ENCODE measurements at places on chromosomes 4 and X.

DNA sequence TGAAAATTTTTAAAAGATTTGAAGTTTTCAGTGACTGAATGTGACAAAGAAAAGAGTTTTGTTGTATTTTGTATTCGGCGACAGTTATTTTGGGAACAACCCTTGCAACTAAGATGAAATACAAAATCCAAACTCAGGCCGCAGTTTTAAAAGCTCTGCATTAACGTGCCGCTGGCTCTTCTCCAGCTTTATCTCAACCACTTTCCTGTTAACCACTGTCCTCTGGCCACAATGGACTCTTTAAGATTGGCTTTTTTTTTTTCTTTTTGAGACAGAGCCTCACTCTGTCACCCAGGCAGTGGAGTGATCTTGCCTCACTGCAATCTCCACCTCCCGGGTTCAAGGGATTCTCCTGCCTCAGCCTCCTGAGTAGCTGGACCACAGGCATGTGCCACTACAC is 22.1 kb upstream of the AMTN start:
- DNase-seq, result no peak

GRCh38 chr4:48334900-48335384 is 6.4 kb upstream of the SLAIN2 start:
- DNase-seq, result no peak

GRCh38 chr4:158610790-158611189 is 60.9 kb downstream of the C4orf46 start:
- DNase-seq, result no peak

- peak; percentile 55 for DNase-seq
Observed at GRCh38 chrX:39453889-39454621, 643.7 kb downstream of the BCOR start.

GRCh38 chr4:55849724-55850123 is 3.7 kb upstream of the EXOC1 start:
- no peak for DNase-seq

- DNase-seq, result peak; percentile 70
Observed at GRCh38 chr4:147550626-147551246, 66.5 kb upstream of the TMEM184C start.

DNA sequence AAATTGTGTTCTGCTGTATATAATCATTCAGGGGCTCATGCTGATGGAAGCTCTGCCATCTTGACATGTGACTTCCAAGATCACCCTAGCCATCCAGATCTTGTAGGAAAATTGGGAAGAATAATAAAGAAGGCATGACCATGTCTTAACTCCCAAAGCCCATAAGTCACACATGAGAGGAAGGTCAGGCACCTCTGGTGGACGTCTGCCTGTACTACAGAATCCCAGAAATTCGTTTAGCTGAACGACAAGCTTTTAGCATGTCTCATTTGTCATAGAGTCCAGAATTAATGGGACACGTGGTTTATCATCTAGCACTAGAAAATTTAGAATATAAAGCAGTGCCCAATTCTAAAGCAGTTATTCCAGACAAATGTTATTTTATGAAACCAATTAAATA is 212.7 kb downstream of the CENPC start:
- DNase-seq, result peak; percentile 41

- no peak for DNase-seq
Observed at GRCh38 chr4:170729236-170729635, 639.5 kb upstream of the AADAT start.

DNA sequence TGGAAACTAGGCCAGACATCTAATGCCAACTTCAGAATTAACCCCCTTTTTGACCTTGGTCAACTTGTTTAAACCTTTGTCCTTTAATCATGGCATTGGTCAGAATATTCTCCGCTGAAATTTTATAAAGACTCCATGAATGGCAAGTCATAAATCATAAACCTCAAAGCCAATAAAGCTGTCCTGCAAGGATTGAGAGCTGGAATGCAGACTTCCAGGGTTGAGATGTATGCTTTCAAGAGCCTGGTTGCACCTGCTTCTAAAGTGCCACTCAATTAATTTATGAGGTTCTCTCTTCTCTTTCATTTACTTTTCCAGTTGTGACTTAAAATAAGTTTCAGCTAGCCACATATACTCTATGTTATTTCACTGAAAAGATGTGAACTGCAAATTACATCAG is 136.2 kb upstream of the HCCS start:
- no peak for DNase-seq

GRCh38 chr4:11801466-11802446 is 373.1 kb upstream of the HS3ST1 start:
- DNase-seq, result no peak

DNA sequence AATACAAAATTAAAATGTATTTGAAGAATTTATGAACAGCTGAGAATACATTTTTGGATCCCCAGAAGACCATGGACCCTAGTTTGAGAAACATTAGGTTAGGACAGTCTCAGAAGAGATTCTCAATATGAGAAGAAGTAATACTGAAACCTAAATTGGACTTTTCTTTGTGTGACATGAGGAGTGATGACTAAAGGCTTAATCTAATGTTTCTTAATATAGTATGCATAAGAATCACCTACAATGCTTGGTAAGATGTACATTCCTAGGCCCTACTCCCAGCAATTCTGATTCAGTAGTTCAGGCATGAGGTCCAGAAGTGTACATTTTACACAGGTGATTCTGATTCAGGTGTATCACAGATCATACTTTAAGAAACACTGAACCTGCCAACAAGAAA is 31.6 kb upstream of the HUWE1 start:
- DNase-seq, result no peak

- no peak for DNase-seq
Observed at GRCh38 chrX:49316085-49316484, 5.8 kb upstream of the GAGE12J start.

GRCh38 chr4:123250843-123251242 is 145.8 kb upstream of the SPRY1 start:
- no peak for DNase-seq

DNA sequence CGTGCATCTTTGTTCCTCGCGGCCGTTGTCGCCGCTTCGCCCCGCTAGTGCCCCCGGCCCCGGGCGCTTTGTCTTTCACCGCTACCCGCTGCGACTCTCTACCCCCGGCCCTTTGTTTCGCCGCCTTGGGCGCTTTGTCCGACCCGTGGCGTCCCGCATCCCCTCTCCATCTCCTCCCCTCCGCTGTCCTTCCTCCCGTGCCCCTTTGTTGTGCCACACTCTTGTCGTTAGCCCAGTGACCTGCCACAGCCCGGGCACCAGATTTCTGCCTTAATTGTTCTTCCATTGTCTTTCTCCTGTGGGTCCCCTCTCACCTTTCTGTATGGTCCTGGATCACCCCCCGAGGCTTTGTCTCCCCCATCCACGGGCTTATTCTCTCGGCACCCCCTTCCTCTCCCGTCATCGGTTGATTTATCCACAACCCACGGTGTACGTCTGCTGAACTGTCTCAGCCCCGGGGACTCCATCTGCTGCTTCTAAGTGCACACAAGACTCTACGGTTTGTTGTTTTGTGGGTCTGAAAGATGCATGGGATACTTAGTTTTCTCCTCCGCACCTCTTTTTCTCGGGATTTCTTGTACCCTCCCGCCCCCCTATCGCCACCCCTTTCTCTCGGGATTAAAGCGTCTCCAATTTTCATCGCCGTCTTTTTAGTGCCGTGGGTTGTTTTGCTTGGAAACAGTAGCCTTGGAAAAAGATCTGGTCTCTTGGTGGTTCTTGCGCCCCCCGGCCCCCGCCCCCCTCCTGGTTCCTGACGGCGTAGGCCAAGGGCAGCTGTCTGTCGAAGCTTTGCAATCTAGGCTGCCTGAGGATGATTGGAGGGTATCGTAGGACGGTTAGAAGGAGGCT is 783 bp downstream of the RBPJ start:
- DNase-seq, result peak; percentile 64

DNA sequence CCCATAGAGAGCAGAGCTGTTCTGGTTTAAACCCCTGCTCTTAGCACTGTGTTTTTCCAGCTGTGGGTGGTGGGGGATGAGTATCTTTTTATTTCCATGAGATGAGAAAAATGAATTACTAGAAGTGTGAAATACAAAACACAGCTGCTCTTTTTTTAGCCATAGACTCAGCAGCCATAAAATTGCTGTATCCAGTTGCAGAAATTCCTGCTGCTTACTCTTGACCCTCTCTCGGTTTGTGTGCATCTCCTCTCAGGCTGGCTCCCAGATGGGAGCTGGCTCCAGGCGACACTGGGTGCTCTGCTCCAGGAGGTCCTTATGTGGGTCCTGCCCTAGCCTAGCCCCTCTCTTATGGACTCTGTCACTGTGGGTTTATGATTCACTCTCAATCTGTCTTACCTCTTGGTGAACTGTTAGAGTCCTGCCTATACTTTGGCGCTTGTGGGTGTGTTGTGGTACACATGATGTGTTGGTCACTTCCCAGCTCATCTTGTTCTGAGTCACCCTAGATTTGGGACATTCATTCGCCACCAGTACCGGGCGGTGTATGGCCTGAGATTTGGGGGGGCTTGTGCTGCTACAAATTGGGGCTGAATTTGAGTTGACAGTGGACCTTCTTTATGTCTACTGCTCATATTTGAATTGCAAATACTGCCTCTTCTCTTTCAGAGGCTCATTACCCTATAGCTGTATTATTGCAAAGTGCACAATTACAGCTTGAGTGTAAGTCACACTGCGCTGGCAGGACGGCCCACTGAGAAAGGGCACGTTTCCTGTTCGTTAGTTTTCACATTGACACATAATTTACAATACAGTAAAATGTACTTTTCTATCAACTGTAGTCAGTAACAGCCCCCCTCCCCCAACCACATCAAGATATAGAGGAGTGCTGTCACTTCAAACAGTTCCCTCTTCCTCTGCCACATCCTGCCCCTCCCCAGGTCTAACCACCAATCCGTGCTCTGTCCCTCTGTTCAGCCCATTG is 46.9 kb upstream of the MSANTD1 start:
- no peak for DNase-seq

DNA sequence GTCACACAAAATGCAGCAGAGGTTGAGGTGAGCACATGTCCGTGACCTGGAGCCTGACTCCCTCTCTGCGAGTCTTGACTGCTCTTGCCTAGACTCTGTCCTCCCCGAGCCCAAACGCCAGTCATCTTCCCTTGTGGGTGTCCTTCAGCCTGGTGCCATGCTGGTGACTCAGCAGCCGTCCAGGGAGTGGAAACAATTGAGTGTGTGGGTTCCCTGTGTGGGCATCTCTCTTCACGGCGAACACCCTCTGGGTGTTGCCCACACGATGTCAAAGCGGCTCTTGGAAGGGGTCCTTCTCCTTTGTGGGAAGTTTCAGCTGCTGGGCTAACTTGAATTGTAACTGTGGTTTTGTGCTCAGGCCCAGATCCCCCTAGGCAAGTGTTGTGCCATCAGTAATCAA is 17.5 kb upstream of the MSANTD1 start:
- DNase-seq, result no peak

GRCh38 chr4:2412534-2412884 is 5.9 kb downstream of the ZFYVE28 start:
- no peak for DNase-seq

DNA sequence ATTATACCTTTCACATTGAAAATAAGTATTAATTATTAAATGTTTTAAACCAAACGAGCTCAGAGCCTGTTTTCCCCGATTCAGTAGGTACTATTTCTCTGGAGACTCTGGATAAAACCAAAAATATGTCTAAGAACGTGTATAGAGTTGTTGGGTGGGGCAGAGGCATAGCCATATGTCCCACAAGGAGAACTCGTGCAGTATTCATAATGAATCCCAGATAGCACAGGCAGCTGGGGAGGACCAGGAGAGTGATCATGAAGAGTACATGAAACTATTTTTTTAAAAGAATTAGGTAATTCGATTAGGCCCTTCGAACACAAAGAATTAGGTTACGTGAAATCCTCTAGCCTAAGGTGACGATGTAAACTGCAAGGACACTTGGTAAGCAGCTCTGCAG is 76.1 kb downstream of the CLDN22 start:
- peak; percentile 82 for DNase-seq

- no peak for DNase-seq
Observed at GRCh38 chr4:107666134-107666533, 53.9 kb downstream of the PAPSS1 start.

- DNase-seq, result peak; percentile 55
Observed at GRCh38 chr4:26806331-26806730, 54.3 kb upstream of the STIM2 start.

DNA sequence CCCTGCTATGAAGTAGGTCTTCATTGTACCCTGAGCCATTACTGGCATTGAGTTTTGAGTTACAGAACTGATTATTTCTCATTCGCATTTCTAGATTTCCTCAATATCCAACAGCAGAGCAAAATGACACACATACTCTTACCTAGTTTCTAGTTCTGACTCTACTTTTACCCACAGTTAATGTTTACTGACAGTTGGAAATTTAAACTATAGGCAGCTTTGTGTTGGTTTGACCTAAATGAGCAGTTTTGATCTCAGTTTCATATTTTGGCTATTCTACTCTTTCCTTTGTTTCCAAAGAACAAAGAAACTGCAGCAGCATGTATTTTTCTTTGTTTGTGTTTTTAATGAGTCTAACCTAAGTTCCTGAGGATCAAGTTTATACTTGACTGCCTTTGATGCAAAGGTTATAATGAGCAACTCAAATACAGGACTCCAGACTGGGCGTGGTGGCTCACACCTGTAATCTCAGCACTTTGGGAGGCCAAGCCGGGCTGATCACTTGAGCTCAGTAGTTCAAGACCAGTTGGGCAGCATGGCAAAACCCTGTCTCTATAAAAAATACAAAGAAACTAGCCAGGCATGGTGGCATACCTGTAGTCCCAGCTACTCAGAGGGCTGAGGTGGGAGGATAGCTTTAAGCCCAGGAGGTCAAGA is 30.4 kb downstream of the TXK start:
- DNase-seq, result no peak

- no peak for DNase-seq
Observed at GRCh38 chrX:69539437-69539836, 35.3 kb downstream of the NALF2 start.

- no peak for DNase-seq
Observed at GRCh38 chr4:184313058-184313581, 95.4 kb upstream of the ENPP6 start.

- no peak for DNase-seq
Observed at GRCh38 chr4:68218044-68218443, 27.4 kb downstream of the TMPRSS11B start.

DNA sequence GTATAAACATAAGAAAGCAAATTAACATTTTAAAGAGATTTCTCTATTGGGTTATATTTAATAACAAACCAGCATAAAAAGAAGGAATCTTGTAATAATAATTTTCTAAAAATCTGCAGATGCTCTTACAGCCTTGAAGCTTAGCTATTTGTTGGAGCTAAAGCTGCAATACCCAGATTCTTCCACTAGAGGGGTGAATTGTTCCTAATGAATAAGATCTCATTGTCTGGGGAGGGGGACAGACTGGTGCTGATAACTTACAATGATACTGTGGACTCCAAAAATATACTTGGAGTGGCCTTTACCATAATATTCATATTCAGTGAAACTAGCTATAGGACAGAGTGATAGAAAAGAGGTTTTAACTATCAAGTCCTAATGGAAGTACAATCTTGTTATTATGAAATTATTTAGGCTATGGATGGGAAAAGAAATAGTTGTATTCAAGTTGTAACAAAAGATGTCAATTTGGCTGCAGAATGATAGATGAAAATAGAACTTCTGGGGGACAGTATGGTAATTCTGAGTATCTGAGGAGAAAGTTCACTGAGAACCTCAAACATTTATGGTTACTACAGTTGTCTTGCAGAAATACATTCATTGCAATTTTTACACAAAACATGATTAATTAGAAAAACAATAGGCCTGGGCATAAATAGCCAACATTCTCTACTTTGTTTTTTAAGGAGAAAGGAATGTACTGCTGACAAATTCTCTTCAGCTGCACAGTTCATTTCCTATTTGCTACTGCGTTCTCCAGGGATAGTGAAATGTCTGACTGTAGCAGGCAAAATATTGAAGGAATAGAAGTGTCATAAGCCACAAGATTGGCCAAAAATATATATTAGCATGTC is 443.3 kb downstream of the GBA3 start:
- peak; percentile 79 for DNase-seq

Measured in NCI-H82 (cell line).